ENCODE measurements at places on chromosomes 13 and 19. TPM values are rescaled to one million over a fixed set of nuclear protein-coding genes. Genes with fewer than 3 reads are reported as not detected.

GRCh38 chr19:2289714-2290435 lies 7.9 kb upstream of the PEAK3 start:
- peak; percentile 81 for DNase-seq
- no peaks in the 10 kb centered on the region for H3K27me3 ChIP-seq

DNA sequence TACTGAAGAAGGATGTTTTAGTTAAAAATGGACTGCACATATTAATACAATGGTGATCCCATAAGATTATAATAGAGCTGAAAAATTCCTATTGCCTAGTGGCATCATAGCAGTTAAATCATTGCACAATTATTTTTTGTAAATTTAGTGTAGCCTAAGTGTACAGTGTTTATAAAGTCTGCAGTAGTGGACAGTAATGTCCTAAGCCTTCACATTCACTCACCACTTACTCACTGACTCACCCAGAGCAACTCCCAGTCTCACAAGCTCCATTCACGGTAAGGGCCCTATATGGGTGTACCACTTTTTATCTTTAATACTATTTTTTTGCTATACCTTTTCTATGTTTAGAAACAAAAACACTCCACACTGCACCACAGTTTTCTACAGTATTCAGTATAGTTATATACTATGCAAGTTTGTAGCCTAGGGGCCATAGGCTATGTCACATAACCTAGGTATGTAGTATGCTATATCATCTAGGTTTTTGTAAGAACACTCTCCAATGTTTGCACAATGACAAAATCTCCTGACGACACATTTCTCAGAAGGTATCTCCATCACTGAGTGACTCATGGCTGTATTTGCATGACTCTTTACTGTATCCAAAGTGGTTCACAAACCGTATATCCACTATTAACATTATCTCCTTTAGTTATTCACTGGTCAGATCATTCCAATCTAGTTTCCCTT lies 536.0 kb downstream of the KLF12 start:
- no peak overlapping the region for H3K27ac ChIP-seq
- no peaks in the 10 kb centered on the region for H3K4me1 ChIP-seq
- H3K27me3 ChIP-seq, result no peaks in the 10 kb centered on the region
- H3K4me3 ChIP-seq, result no peak overlapping the region
- no peak for DNase-seq

DNA sequence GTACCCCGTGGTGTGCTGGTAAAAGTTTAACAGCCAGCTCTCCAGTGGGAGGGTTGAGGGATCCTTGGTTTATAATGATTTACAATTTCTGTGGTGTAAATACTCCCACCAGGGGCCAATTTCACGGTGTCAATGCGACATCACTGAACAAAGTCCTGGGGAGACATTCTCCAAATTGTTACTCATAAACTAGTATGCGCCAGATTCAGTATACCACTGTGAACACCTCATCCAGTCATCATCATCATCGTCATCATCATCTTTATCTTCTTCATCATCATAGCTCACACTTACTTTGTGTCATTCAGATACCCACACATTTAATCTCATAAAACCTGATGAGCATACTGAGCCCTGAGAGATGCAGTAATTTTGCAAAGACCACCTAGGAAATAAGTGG lies 17.2 kb upstream of the TNFSF14 start:
- DNase-seq, result no peak
- no peaks in the 10 kb centered on the region for H3K36me3 ChIP-seq
- no peak overlapping the region for H3K27ac ChIP-seq
- no peaks in the 10 kb centered on the region for H3K27me3 ChIP-seq
- H3K4me1 ChIP-seq, result no peaks in the 10 kb centered on the region

DNA sequence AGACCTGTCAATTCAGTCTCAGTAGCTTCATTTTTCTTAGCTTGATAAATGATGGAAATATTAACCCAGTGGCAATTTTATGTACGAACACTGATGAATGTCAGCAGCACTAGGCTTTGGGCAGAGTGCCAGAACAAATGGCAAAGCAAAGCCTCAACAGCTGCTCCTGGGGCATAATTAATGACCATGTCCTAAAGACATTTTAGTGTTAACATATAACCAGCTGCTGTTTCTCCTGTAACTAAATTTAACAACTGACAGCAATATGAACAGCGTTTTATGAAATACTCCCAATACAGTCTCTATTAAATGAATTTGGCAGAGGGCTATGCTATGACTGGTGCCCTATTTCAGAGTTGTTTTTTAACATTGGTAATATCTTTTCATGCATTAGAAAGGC lies 47.1 kb downstream of the ZNF568 start:
- no peak for DNase-seq
- H3K4me1 ChIP-seq, result no peaks in the 10 kb centered on the region
- H3K27ac ChIP-seq, result no peak overlapping the region
- H3K4me3 ChIP-seq, result no peak overlapping the region
- H3K27me3 ChIP-seq, result no peaks in the 10 kb centered on the region

GRCh38 chr19:28350037-28350436 lies 862.9 kb downstream of the UQCRFS1 start:
- no peak for DNase-seq
- H3K27me3 ChIP-seq, result no peaks in the 10 kb centered on the region

DNA sequence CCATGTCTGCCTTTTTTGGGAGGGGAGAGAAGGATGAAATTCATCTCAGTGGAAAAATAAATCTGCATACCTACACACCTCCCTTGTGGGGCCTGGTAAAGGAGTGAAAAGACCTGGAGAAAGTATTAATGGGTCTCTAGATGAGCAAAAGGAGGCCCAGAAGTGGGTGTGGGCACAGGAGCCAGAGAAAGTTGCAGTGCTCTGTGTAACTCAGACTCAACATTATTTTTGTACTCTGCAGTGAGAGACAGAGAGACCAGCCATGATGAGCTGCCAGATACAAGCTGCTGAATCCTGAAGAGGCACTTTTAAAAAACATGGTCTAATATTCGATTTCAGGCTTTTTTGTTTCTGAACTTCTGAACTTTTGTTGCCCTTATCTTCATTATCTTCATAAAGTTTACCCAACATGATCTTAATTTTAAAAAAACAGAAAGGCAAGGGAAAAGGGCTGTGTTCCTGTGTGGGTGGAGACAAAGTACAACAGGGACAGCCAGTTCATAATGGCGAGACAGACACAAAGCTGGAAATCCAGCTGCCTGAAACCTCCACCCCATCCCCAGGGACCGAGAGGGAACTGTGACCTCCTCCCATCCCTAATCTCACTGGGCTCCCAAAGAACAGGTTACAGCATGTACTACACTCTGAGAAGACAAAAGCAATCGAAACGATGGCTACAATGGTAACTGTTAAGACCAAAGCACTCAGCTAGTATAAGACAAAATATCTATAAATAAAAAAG lies 77.2 kb downstream of the KLF12 start:
- H3K4me1 ChIP-seq, result peaks cover 3% of the 10 kb centered on the region
- H3K27ac ChIP-seq, result peak overlapping the region; percentile 94
- no peaks in the 10 kb centered on the region for H3K36me3 ChIP-seq
- no peak for DNase-seq

The SCGB2B2 gene
- 0.75 TPM for total RNA-seq

- no peaks in the 10 kb centered on the region for H3K27me3 ChIP-seq
- H3K4me1 ChIP-seq, result no peaks in the 10 kb centered on the region
- H3K36me3 ChIP-seq, result peaks cover 4% of the 10 kb centered on the region
- no peak within 1 kb of the TSS for H3K27ac ChIP-seq
These were observed at the start of gene ZNF154 for GRCh38 chr19:57708641-57709361. Gene ZNF154 (minus strand): TSS chr19:57709204. CDS start chr19:57708971, 233 bp downstream.

The PPM1N gene
- total RNA-seq, result 0.88 TPM

The GARIN5A gene
- total RNA-seq, result not detected

DNA sequence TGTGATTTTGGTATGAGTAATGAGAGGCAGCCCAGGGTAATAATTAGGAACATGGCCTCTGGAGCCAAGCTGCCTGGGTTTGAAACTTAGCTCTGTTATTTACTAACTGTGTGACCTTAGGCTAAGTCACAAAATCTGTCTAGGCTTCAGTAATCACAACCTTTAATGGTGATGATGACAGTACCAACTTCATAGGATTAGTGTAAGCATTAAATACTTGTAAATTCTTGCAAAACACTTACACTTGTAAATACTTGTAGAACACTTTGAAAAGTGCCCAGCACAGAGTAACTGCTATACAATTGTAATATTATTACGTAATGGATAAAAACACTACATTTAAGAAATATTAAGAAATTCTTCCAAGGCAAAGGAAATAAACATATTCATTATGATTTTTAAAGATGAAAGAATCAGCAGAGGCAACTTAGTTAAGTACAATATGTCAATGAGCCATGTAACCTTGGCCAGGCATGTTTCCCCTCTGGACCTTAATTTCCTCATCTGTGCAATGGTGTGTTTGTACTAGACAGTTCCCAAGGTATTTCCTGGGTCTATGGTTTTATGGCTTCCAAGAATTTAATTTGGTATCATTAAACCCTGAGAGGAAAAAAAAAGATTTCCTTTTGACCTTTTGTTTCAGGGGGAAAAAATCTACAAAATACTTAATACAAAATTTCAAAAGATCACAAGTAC lies 628.5 kb upstream of the KLHL1 start:
- no peak overlapping the region for H3K4me3 ChIP-seq
- no peak for DNase-seq
- H3K36me3 ChIP-seq, result no peaks in the 10 kb centered on the region
- H3K27ac ChIP-seq, result no peak overlapping the region
- no peaks in the 10 kb centered on the region for H3K27me3 ChIP-seq
- no peaks in the 10 kb centered on the region for H3K4me1 ChIP-seq

DNA sequence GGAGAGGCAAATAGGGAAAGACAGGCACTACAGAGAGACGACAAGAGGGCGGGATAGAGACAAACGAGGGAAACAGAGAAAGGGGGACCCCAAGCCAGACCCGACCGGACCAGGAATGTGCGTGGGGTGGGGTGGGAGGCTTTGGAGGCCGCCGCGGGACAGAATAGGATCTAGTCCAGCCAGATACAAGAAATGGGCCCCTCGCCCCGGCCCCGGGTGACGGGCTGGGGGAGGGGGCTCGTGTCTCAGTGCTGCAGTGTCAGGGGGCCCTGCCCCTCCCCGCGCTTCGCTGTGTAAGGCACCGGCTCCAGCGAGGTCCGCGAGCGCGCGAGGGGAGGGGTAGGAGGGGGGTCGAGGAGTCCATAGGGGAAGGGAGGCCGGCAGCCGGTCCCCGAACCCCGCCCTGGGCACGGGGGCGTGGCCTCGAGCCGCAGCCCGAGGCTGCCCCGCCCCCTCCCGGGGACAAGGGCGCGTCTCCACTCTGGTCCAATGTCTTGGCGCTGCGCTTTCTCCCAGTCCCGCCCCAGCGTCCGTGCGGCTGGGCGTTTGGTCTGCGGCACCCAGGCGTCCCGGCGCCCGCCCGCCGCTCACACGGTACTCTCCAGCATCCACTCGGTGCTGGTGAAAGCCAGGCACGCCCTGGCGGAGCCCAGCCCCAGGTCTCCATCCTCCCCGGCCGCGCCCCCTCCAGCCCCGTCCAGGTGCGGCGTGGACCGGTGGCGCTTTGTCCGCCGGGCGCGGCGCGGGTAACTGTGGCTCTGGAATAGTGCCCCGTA lies 11.0 kb downstream of the IFNL1 start:
- no peaks in the 10 kb centered on the region for H3K27me3 ChIP-seq
- no peaks in the 10 kb centered on the region for H3K36me3 ChIP-seq
- peak; percentile 74 for DNase-seq
- H3K4me3 ChIP-seq, result no peak overlapping the region
- no peak overlapping the region for H3K27ac ChIP-seq

The GTF2F2 gene
- total RNA-seq, result 11.5 TPM

The ARL11 gene
- total RNA-seq, result 1.8 TPM

Data from aorta (tissue), 5 donors.